ENCODE measurements at places on chromosomes 1 and 21. TPM values are rescaled to one million over a fixed set of nuclear protein-coding genes. Genes with fewer than 3 reads are reported as not detected.

DNA sequence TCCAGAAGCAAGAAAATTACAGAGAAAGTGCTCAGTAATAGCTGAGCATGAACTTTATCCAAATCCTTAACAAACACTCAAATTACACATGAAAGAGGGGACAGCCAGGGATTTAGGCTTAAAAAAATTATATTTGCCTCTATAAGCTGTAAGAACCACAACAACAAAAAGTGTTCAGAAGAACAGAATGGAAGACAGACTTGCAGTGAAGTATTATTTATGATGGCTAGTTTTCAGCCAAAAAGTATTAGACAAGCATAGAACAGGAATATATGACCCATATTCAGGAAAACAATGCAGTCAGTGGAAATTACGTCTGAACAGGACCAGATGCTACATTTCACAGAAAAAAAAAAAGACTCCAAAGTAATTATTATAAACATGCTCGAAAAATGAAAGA, 1246.3 kb downstream of the NCAM2 start:
- DNase-seq: no peak

DNA sequence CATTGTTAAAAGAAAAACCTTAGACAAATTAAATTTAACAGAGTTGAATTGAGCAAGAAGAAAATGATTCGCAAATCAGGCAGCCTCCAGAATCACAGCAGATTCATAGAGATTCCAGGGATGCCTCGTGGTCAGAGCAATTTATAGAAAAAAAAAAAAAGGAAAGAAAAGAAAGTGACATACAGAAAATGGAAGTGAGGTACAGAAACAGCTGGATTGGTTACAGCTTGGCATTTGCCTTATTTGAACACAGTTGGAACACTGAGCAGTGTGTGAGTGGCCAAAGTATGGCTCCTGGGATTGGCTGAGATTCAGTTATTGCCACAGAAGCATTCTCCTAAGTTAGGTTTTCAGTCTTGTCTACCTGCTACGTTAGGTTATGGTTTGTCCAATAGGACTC, 9.1 kb upstream of the C21orf91 start:
- DNase-seq: no peak

DNA sequence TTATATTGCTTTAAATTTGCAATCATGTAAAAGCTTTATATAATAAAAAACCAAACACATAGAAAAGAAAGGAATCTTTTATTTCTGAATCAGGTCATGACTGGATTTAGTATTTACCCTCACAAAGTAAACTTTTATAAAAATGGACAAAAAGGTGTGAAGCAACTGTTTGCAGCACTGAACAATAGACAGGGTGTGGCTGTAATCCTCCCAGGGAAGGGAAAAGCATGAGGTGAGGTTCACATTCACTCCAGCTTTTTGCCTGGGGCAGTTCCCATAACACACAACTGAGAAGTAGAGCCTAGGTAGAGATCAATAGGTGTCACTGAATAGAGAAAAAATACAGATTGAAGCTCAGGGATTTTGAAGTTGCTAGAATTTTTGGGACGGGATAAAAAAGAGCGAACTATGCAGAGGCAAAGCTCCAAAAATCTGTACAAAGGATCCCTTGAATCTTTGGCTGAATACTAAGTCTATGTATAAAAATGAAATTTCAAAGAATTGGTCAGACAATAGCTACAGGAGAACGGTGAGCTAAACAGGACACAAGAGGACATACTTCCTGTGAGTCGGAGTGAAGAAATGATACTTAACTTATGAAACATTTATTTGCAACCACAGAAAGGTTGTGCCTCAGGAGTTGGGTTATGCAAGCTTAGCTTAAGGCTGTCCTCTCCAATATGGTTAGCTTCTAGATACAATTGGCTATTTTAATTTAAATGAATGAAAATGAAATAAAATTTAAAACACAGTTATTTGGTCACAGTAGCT, 162.0 kb upstream of the ZP4 start:
- no peak for DNase-seq

- no peak for DNase-seq
Measured at GRCh38 chr1:223323491-223324484, 40.2 kb downstream of the SUSD4 start.

DNA sequence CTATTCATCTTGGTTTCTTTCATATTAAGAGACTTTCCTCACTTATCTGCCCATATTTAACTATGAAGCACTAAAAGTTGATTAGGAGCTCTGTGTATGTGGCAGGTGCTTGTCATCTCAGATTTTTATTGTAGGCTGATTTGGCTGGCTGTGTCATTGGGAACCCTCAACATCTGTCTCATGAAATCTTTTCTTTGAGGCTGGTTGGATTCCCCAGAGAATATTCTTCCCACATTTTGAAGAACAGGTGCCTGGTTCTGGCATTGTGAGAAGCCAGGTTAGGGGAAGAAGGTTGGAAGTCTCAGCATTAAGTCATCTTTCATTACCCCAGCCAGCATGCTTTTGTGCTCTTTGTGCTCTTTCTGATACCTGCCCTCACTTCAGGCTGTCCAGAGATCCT, 37.1 kb downstream of the EEIG2 start:
- no peak for DNase-seq

ROR1 gene
- 11.3 TPM for total RNA-seq

GDAP2 gene
- 34.0 TPM for total RNA-seq

DNA sequence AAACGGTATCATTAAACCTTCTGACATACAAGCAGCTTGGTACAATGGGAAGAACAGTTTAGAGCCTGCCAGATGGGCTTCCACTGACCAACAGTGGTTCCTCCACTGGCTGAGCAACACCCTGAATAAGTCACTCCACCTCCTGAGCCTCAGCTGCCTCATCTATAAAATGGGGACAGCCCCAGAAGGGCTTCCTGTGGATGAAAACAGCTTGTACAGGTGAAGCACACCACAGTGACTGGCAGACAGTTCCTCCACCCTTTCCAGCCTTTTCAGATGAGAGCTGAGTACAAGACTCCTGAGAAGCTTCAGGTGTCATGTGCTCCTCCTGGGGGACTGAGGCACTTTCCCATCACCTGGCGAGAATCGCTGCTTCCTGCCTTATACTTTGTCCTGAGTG, 2.1 kb downstream of the CAPZB start:
- no peak for DNase-seq

ACKR1 gene
- total RNA-seq: 13.5 TPM

DNA sequence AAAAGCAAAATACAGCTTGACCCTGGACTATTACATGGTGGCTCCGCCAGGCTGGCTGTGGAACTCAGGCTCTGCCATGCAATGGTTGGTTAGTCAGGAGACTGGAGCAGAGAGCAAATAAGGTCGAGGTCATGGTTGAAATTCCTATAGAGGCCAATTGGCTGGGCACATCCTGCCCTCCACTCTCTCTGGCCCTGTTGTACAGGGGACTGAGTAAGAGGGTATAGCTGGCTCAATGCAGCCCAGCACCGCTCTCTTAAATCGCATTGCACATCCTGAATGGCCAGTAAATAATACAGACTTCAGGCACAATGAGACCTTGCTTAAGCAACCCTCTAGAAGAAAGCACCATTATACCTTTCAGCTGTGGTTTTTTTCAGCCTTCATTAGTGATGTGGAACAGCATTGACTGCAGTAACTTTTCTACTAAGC, 59.3 kb upstream of the PPP2R5A start:
- no peak for DNase-seq

DNA sequence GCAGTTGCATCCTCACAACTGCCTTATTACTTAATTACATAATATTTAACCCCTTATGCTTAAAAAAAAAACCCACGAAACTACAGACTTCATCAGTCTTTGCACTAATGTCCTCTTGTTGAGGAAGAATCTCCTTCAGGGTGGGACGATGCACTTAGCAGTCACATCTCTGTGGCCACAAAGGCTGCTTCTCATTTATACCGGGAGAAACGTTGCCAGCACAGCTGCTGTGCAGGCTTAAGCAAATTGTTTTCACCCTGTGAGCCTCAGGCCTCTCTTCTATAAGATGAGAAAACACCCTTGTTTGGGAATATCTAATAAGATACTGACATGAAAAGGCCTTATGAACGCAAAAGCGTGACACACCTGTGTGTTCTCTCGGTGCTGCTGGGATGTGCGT, 2.9 kb upstream of the OBSCN start:
- no peak for DNase-seq

DNA sequence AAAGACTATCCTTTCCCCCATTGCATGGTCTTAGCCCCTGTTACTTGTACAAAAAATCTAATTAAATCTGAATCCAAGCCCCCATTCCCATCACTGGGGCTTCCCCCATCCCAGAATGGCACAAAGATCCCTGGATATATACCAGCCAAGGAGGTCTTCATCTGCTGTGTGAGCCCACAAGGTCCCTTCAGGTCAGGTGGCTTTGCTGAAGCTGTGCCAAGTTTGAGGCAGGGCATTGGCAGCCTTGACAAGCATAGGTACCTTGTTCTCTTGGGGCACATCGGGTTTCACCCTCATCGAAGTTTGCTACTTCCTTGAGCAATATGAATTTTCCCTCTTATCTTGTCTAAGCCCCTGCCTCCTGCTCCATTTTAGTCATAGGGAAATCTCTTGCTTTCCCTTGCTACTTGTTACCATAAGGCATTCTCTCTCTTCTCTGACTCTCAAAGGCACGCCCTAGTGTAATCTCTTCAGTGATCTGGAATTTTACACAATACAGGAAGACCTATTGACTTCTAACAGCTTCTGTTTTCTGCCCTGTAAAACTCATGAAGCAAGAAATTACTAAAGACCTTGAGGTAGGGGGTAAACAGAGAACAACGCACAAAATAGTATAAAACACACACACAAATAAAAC, 71.4 kb upstream of the COG2 start:
- DNase-seq: no peak

Measured in glutamatergic neuron (in vitro differentiated cells).